ENCODE measurements at places on chromosomes 16 and 17. TPM values are rescaled to one million over a fixed set of nuclear protein-coding genes. Genes with fewer than 3 reads are reported as not detected.
A peak's percentile ranks its signal among the peaks of the same experiment; 100 is the strongest.

- no peak for DNase-seq
These were observed 590 bp upstream of the CD79B start for GRCh38 chr17:63932721-63933120.

GRCh38 chr16:66115373-66115772 is 251.1 kb upstream of the CDH5 start:
- DNase-seq, result no peak

GRCh38 chr17:45135978-45136791 is 698 bp downstream of the ACBD4 start:
- peak; percentile 72 for DNase-seq

GRCh38 chr16:71428883-71429282 is 13.0 kb downstream of the TLE7 start:
- no peak for DNase-seq

DNA sequence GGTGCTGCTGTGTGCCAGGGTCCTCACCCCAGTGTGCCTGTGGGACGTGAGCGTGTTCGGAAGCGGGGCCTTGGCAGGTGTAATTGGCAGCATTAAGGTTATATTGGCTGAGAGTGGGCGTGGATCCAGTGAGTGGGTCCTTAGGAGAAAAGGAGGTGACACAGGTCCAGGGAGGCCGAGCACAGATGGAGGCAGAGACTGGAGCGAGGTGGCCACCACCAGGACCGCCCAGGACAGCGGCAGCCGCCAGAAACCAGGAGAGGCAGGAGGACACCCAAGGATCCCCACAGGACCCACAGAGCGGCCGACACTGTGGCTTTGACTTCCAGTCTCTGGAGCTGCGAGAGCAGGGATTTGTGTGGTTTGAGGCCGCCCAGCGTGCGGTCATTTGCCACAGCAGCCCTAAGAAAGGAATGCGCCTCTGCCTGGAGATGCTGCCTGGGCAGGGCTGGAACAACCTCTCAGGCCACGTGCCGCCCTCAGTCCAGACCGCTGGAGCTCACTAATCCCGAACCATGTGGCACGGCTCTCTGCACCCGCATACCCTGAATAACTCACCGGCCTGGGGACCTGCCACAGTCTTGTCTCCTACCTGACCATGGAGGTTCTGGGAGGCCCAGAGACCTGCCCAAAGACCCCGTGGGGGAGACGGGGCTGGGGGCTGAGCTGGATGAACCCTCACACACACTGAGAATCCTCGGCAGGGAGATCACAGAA is 45.4 kb downstream of the SOX8 start:
- DNase-seq, result no peak

DNA sequence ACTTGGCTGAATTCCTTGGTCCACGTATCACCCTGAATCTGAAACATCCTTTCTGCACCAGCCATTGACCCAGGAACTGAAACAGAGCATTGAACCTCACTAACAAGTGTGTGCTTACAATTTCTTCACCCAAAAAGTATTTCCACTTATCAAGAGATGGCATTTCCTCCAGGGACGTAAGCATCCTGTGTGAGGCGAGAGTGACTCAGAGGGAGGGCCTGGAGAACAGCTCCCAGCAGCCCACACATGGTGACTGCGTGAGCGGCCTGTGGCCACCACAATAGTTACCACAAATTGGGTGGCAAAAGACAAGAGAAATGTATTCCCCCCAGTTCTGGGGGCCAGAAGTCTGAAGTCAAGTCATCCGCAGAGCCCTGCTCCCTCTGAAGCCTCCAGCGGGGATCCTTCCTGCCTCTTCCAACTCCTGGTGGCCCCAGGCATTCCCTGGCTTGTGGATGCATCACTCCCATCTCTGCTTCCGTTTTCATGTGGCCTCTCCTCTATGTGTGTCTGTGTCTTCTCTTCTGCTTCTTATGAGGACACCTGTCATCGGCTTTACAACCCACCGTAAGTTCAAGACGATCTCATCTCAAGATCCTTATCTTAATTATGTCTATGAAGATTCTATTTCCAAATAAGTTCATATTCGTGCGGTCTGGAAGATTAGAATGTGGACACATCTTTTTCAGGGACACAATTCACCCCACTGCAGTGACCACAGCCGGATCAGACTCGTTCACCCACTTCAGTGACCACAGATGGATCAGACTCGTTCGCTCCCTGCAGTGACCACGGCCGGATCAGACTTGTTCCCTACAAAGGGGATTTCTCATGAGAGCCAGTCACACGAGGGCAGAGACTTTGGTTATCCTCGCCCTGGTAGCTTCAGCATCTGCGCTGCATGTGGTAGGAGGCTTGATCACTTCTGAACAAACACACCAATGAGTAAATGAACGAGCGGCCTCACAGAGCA is 122.6 kb upstream of the FOXF1 start:
- DNase-seq, result no peak

DNA sequence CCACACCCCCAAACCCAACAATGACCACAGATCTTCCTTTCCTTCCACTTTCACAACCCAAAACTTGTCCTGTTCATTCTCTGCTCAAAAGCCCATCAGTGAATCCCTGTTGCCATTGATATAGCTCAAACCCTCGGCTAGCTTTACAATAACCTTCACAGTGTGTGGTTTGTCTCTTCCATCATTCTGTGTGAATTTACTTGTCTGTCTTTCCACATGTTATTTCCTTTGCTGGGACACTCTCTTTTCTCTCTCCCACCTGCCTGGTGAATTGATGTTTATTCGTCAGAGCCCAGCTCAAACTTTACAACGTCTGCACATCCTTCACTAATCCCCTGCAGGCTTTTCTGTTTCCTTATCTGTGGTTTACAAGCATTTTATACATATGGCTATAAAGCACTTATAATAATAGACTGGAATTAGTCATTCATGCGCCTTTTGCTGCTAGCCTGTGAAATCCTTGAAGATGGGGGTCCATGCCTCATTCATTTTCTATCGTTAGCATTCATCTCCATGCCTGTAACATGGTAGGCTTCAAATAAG is 114.4 kb downstream of the CDH13 start:
- no peak for DNase-seq

DNA sequence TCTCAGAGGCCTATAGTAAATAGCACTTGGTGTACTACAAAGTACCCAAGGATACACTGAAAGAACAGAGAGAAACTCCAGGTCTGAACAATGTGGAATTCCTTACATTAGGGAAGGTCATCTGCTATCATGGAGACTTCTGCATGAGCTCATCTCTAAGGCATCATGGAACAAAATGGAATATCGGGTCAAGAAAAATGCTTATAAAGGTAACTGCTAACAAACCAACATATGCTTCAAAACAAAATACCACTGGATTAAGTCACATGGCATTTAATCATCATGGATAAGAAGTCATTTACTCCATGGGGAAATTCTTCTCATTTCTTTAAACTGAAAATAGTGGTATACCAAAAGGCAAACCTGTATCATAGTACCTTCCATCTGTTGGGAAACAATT is 34.2 kb downstream of the TXNDC11 start:
- no peak for DNase-seq

- no peak for DNase-seq
These were observed 5.3 kb upstream of the RHOT2 start for GRCh38 chr16:662597-662996.

DNA sequence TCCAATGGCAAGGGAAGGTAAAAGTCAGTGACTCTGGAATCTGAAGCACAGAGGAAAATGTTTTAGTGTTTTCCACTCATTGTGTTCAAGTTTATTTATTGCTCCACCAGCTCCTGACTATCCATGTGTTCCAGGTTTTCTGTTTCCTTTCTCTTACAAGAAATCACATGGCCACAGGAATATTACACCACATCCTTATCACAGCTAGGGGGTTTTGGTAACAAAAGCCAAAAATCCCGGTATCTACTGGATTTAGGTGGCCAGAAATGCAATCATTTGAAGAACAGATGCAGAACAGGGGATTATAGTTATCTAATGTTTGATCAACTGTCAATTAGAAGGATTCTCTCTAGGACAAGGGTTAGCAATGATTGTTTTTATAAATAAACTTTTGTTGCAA is 47.9 kb downstream of the STH start:
- DNase-seq, result no peak

- DNase-seq, result no peak
These were observed 73.8 kb downstream of the RBFOX3 start for GRCh38 chr17:79537061-79537460.

DNA sequence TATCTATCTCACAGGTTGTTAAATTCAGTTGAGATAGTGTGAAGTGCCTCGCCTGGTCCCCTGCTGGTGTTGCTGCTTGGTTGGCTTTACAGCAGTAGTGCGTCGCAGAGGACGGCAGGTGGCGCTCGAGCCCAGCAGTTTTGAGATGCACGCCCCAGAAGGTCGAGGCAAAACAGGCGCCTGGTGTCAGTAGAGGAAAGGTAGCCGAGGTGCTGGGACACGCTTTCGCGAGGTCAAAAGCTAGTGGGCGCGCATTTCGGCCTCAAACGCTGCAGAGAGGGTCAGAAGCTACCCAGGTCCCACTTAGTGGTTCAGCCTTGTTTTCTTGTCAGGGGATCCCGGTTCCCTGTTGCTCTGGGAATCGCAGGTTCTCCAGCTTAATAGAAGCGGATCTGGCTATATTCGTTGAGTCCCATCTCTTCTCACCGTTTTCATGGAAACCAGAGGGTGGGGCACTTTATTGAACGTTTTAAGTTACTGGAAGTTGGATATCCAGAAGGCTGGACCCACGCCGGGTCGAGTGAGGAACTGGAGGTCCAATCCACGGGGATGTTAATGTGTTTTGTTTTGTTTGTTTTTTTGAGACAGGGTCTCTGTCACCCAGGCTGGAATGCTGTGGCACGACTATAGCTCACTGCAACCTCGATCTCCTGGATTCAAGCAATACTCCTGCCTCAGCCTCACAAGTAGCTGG is 10.3 kb upstream of the ZFP90 start:
- peak; percentile 94 for DNase-seq

- no peak for DNase-seq
These were observed 10.1 kb downstream of the KSR1 start for GRCh38 chr17:27466376-27466742.

GRCh38 chr17:51355441-51356410 is 95.4 kb downstream of the UTP18 start:
- no peak for DNase-seq

DNA sequence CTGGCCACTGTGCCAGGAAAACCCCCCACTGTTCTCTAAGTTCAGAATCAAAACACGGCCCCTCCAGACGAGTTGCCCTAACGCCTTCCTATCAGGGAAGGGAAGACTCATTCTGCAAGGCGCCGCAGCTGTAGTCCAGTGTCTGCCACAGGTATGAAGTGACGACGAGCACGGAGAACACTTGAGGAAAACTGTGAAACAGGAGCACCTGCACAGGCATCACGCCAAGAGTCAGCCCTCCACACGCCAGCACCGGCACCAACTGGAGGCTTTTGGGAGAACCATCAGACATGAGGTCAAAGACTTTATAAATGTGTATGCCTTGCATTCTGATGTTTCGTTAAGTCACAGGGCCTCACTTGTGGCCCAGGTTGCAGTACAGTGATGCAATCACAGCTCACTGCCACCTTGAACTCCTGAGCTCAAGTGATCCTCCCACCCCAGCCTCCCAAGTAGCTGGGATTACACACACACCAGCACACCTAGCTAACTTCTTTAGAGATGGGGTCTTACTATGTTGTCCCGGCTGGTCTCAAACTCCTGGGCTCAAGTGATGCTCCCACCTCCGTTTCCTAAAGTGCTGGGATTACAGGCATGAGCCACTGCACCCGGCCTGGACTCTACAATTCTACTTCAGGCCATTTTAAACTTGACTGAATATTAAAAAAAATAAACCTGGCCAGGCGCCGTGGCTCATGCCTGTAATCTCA is 22.9 kb downstream of the KLHDC4 start:
- DNase-seq, result no peak

DNA sequence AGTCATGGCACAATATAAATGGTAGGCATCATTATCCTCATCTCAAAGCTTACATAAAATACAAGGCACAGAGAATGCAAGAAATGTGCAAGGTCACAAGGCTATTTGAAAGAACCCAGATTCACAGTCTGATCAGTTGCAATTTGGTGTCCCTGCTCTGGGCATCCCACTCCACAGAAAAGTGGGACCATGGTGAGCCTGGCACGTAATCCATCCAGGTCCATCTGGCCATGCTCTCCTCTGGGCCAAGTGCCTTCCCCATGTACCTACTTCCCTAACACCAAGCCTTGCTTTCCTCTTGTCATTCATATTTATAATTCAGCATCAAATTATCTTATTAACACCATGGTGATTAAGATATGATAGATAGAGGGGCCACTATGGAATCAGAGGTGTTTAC is 390.0 kb downstream of the CDH11 start:
- no peak for DNase-seq

DNA sequence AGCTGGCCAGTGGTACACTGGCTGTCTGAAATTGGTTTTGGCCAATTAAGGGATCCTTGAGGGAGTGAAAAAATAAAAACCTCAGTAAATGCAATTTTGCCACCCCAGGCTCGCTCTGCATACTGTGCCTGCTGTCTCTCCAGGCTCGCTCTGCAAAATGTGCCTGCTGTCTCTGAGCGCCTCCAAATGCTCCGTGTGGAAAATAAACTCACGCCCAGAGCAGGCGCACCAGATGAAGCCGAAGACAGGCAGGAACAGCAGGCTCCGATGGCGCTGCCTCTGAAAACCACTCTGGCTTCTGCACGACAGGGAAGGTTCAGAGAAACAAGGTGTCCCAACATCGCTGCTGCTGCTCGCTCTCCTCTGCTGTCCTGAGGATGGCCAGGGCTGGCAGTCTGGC is 29.1 kb downstream of the SNN start:
- no peak for DNase-seq

The SLC22A31 gene
- not detected for total RNA-seq

The USP6 gene
- total RNA-seq, result 0.08 TPM

The C16orf54 gene
- 0.94 TPM for total RNA-seq

The OR4D1 gene
- not detected for total RNA-seq

The ABCC3 gene
- total RNA-seq, result 1.9 TPM

The FOXN1 gene
- total RNA-seq, result not detected

The ABCA3 gene
- total RNA-seq, result 13.6 TPM

The KRT39 gene
- not detected for total RNA-seq

The PRR35 gene
- total RNA-seq, result not detected

The NOTUM gene
- total RNA-seq, result 0.38 TPM

Measured in cardiac septum (tissue), 1 donor.